ENCODE measurements at places on chromosomes 3 and 15. TPM values are rescaled to one million over a fixed set of nuclear protein-coding genes. Genes with fewer than 3 reads are reported as not detected.

DNA sequence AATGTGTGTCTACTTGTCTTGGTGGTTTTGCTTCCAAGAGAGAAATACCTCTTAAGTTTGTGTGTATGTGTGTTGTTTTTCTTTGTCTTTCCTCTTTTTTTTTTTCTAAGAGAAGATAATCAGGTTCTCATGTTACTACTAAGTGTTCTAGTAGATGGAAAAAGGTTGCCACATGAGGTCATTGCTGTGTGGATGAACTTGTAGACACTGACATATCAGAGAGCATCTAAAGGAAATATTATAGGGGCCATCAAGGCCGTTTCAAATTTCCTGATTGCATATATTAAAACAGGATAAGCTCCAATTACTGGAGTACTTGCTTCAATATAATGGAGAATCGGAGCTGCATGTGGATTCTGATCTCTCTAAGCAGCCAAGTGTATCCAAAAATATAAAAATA is 747.5 kb downstream of the NR2F2 start:
- H3K4me1 ChIP-seq = peaks cover 2% of the 10 kb centered on the region
- no peak overlapping the region for H3K27ac ChIP-seq
- H3K36me3 ChIP-seq = no peaks in the 10 kb centered on the region

- DNase-seq = no peak
- H3K4me3 ChIP-seq = no peak overlapping the region
- no peaks in the 10 kb centered on the region for H3K36me3 ChIP-seq
- no peaks in the 10 kb centered on the region for H3K4me1 ChIP-seq
- no peak overlapping the region for H3K27ac ChIP-seq
Measured at GRCh38 chr15:83477808-83478537, 30.8 kb downstream of the SH3GL3 start.

GRCh38 chr3:154783521-154783931 is 296.6 kb upstream of the MME start:
- no peaks in the 10 kb centered on the region for H3K4me1 ChIP-seq
- DNase-seq = no peak

- H3K36me3 ChIP-seq = no peaks in the 10 kb centered on the region
- H3K27ac ChIP-seq = no peak overlapping the region
- no peak overlapping the region for H3K4me3 ChIP-seq
- no peak for DNase-seq
- no peaks in the 10 kb centered on the region for H3K27me3 ChIP-seq
- H3K4me1 ChIP-seq = no peaks in the 10 kb centered on the region
Measured at GRCh38 chr3:5456199-5456598, 268.7 kb downstream of the EDEM1 start.

GRCh38 chr3:24142127-24142526 is 197.0 kb downstream of the NR1D2 start:
- peaks cover 25% of the 10 kb centered on the region for H3K36me3 ChIP-seq
- H3K4me3 ChIP-seq = no peak overlapping the region
- no peak overlapping the region for H3K27ac ChIP-seq
- peaks cover 24% of the 10 kb centered on the region for H3K4me1 ChIP-seq
- H3K27me3 ChIP-seq = no peaks in the 10 kb centered on the region
- no peak for DNase-seq

- H3K27ac ChIP-seq = no peak overlapping the region
- H3K36me3 ChIP-seq = no peaks in the 10 kb centered on the region
- no peaks in the 10 kb centered on the region for H3K27me3 ChIP-seq
Measured at GRCh38 chr3:20645340-20645739, 459.3 kb upstream of the SGO1 start.

DNA sequence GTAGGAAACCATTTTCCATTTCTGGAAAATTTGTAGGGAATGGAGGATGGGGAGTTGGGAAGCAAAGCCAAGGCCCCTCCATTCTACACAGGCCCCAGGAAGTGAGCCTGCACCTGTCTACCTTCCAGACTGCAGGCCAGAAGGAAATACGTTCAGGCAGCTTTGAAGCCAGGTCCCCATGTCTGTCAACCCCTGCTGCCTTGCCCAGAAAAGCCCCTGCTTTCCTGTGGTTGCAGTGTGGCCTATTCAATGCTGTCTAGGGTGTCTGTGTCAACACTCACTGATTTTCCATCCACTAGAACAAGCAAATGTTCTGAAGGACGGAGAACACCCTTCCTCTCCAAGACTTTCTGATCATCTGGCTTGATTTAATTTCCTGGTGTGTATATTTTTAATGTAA is 281.9 kb downstream of the TLE3 start:
- no peak for DNase-seq
- H3K4me1 ChIP-seq = peaks cover 9% of the 10 kb centered on the region
- no peak overlapping the region for H3K27ac ChIP-seq
- H3K27me3 ChIP-seq = no peaks in the 10 kb centered on the region
- no peaks in the 10 kb centered on the region for H3K36me3 ChIP-seq

Gene CPN2
- total RNA-seq = not detected
